Astrocyte of the cerebellum (primary cell): ENCODE measurements at places on chromosomes 3 and 15.
A peak's percentile ranks its signal among the peaks of the same experiment; 100 is the strongest.

DNA sequence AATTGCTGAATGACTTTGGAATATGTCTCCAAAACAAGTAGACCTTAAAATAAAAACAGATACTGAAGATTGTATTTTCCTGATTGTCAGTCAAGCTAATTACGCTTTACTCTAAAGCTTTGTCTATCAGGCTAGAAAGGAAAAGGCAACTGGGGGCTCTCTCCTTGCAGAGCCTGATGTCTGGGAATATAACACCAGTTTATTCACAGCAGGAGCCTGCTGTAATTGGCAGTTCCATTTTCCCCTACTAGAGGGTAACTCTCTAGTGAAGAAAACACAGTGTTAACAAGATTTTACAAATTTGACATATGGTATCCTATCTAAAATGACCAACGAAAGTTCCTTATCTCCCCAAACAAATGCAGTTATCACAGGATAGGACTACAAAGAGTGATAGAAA lies 158.8 kb downstream of the PDZRN3 start:
- DNase-seq = no peak

DNA sequence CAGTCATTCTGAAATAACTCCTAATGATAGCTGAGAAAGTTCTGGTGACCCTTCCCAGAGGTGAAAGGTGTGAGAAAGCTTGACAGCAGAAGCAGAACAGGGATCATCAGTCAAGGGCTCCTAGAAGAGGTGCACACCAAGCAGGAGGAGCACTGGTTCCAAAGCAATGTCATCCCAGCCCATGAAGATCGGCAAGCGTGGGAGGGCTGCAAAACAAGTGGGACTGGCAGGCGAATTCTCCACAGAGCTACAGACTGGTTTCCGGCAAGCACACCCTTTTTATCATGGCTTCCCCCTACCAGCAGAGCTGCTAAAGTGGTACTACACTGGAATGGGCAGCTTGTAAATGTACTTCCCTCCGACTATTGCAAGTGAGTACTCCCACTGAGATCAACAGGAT lies 62.3 kb upstream of the MYO5C start:
- DNase-seq = no peak

- DNase-seq = no peak
Observed at GRCh38 chr3:185653949-185654757, 68.1 kb downstream of the SENP2 start.

DNA sequence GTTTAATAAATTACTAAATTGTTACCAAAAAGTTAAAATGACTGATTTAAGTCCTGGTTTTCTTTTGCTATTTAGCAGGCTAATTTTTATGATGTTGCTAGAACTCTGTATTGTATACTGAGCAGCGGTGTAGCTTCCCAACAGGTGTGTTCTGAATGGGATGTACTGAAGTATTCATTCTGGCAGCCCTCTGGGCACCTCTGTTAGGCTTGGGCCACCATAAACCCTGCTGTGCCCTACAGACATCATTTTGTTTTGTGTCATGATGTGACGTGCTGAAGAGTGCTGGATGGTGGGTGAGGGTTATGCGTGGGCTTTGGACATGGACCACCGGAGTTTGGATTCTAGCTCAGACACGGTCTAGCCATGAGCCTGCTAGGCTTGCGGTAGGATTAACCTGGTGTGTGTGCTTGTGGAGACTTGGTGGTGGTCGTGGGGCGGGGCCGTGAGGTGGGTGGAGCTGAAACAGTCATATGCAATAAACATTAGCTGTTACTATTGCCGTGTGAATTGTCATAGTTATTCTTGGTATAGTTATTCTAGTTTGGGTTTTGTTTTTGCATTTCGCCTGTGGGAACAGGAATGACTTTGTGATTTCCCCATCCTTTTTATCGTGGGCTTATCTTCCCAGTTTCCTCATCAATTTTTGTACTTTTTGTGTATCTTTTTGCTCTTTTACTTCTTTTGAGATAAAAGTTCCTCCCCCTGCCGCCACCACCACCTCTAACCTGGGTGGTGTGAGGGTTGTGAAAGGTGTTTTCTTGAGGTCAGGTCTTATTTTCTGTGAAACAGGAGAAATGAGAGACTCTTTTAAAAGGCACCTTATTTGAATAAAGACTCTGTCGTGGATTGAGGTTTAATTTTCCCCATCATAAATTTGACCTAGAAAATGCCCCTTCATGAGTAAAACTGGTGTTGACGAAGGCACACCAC lies 93.7 kb downstream of the MCTP2 start:
- no peak for DNase-seq

DNA sequence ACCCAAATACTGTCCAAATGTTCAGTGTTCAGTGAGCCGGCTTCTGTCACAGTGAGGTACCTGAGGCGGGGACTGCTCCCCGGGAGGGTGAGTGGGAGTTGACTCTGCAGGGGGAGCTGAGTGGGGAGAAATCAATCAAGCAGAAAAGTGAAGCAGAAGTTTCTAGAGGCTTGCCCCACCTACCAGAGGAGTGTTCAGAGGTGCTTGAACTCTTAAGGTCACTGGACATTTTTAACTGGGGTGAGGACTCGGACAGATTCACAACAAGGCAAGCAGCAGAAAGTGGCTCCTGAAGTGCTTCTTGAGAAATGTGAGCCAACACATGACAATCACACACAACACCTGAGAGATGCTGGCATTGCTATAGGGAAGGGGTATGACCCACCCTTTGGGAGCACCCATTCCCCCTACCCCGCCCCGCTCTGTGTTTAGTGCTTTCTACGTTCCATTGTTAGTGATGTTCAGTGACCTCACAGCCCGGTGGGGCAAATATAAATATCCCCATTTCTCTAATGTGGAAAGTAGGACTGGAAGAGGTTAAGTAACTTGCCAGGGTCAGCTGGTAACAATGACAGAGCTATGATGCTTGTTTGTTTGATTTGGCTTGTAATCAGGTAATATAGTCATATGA lies 48.6 kb upstream of the AKAP13 start:
- no peak for DNase-seq

DNA sequence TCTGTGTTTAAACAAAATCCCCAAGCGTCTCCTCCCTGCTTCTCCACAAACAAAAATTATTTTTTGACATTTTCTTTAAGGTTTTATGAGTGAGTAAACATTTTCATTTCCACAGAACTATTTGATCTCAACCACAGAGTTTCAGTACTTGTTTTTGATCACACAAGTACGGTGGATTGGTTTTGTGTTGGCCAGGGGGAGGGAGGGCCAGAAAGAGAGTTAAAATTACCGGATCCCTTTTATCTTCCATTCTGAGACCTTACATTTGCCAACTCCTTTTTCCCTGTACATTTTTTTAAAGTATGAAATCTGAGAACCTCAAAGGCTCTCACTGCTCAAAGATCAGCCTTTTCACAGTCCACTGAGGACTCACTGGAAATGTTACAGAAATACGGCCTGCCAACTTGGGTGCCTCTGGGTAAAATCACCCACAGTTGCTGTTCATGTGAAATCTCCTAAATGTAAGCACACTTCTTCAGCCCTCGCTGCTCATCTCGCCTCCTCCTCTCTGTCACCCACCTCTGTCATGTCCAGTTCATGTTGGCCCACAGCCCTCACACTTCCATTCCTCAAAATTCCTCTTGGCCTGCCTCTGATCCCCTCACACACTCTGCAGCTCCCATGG lies 1.7 kb downstream of the HOMER2 start:
- DNase-seq = no peak

DNA sequence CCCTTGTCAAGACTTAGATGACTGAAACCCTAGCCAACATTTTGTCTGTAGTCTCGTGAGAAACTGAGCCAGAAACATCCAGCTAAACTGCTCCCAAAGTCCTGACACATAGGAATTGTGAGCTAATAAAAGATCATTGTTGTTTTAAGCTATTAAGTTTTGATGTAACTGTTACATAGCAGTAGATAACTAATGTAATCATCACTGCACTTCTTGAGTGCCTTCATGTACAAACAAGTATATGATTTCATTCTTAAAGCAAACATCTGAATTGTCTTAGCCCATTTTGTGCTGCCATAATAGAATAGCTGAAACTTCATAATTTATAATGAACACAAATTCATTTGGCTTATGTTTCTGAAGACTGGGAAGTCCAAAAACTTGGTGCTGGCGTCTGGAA lies 87.3 kb downstream of the NSUN3 start:
- DNase-seq = no peak

GRCh38 chr3:21705769-21706168 lies 45.2 kb downstream of the ZNF385D start:
- DNase-seq = peak; percentile 59

DNA sequence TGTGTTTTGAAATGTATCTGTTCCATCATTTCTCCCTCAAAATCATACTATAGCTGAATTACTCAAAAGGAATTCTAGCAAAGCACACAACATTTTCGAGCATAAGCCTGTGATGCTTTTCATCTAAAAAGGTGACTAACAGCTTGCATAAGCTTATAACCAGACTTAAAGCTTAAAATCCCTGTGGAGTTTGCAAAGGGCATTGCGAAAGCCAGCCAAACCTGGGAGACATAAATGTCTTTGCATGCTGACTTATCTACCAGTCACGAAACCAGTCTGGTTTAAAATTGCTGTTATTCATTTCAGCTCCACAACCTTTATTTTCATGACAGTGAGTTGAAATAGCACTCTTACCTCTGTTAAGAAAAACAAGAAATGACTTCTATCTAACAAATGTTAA lies 35.6 kb upstream of the LIPC start:
- DNase-seq = peak; percentile 26

GRCh38 chr15:63473999-63474809 lies 30.2 kb upstream of the USP3 start:
- DNase-seq = peak; percentile 64

DNA sequence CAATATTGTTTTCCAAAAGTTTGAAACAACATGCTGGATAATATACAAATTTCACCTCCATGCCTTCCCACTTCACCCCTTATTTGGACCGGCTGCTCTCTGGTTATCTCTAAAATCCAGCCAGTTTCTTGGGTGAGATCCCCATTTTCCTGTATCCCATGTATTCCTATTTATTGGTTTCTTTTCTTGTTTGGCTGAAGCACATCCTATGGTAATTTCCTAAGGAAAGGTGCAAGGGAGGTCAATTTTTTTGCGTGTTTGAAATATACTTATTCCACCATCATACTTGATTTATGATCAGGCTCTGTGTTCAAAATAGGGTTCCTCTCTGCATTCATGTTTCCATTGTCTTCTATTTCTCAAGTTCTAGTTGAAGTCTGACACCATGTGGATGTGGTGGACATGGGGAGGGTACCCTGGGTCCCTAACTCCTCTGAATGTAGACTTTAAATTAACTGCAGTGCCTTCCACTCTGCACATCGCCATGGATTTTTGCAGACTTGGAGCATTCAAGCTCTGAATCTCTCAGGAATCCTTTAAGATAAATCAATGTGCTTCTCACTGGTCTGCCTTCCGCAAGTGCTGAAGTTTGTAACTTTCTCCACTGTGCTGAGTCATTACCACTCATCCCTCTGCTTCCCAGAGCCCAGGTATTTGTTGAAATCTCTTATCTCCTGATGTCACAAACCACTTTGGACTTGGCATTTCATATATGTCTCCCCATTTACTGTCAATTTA lies 52.1 kb upstream of the TLE3 start:
- DNase-seq = no peak

DNA sequence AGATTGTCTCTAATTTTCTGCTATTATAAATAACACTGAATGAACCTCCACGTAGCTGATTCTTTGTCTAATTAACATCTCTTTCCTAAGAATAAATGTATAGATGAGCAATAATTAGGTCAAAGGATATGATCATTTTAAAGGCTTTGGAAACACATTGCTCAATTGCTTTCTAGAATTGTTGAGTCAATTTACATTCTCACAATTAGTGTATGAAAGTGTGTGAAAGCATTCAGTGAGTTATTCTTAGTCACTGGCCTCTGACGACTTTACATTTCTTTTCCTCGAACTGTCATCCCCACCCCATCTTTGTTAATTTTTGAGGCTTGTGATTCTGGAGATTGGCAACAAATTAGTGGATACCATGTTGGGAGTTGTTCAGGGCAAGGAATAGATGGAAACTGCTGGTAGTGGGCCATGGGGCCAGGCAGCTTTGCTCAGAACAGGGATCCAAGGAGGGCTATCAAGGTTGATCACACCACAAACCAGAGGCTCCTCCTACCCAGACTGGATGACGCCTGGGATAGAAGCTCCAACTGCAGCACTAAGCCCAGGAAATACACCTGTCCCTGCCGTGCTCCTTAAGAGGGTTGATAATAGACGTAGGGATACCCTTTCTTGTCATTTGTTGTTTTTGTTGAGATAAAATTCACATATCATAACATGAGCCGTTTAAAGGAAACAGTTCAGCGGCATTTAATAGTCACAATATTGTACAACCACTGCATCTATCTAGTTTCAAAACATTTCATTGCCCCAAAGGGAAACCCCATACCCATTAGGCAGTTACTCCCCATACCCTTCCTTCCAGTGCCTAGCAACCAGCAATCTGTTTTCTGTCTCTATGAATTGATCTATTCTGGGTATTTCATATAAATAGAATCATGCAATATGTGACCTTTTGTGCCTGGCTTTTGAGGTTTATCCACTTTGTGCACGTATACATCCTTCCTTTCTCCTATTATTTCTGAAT lies 27.9 kb downstream of the EIF1B start:
- no peak for DNase-seq

- no peak for DNase-seq
Observed at GRCh38 chr3:83926291-83926690, 1032.5 kb upstream of the CADM2 start.
